Daoy (cell line): ENCODE measurements at places on chromosomes 6 and 20. TPM values are rescaled to one million over a fixed set of nuclear protein-coding genes. Genes with fewer than 3 reads are reported as not detected.

DNA sequence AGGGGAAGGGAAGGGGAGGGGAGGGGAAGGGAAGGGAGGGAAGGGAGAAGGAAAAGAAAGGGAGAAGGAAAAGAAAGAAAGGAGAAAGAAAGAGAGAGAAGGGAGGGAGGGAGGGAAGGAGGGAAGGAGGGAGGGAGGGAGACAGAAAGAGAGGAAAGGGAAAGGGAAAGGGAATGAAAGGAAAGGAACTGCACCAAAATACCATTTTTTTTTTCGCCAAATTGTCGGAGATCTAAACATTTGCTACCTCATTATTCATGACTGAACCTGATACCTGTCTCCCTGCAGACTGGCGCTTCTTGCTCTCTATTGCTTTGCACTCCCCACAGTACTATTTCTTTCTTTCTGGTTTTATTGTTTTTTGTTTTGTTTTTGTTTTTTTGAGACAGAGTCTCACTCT is 117.3 kb upstream of the LGSN start:
- DNase-seq = no peak

GRCh38 chr6:84095156-84095555 is 61.6 kb downstream of the MRAP2 start:
- DNase-seq = no peak

- no peak for DNase-seq
These were observed 26.4 kb upstream of the BMP5 start for GRCh38 chr6:55901765-55902270.

DNA sequence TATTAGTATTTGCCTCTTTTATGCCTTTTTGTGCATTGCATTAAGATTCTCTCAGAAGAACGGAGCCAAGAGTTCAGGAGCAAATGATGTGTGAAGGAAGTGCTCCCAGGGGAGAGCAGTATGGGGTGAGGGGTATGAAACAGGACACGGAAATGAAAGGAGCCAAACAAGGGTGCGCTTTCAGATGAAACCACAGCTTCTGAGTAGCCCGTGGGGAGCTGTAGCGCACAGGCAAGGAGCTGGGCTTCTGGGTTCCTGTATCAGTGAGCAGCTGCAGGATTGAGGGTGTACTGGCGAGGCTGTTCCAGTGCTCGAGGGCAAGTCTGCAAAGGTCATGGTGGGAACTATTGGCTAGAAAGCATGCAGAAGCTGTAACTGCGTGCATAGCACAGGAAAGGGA is 25.4 kb downstream of the ANKEF1 start:
- peak; percentile 37 for DNase-seq

DNA sequence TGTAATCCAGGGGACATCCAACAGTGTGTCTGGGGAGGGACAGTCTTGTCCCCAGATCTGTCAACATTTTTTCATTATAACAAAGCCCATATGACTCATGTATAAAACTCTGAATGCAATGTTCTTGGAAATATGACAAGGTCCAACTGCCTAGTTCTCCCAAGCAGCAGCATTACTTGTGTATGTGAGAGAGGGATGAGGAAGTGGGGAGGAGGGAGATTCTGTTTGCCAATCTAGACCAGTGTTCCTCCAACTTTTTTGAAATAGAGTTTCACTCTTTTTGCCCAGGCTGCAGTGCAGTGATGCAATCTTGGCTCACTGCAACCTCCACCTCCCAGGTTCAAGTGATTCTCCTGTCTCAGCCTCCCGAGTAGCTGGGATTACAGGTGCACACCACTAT is 394.8 kb downstream of the DHX35 start:
- no peak for DNase-seq

DNA sequence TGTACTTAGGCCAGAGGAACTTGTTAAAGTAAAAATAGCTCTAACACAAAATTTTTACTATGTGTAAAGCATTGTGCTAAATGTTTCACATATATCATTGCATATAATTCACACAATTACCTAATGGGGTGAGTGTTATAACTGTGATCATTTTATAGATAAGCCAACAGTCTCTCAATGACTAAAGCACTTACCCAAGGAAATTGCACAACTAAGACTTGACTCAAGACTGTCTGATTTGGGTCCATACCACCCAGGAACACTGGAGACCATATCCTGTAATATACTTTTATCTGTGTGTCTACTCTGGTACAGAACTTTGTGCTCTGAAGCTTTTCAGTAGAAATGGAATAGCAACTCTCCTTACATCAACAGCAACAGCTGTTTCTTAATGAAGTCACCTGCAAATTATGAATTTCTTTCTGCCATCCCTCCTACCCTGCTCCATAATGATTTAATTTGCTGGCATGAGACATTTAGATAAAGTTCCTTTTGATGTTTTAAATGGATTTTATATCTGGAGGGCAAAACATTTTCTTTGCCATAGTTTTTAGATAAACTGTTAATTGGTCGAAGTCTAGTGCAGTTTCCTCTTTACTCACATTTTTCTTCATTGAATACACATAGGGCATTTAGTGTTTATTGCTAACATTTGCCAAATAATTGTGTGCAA is 47.5 kb downstream of the TSPYL4 start:
- no peak for DNase-seq

GRCh38 chr6:41209547-41210320 is 8.8 kb upstream of the TREML2 start:
- DNase-seq = no peak

- no peak for DNase-seq
These were observed 933 bp upstream of the ADGRB3 start for GRCh38 chr6:68633972-68634725.

DNA sequence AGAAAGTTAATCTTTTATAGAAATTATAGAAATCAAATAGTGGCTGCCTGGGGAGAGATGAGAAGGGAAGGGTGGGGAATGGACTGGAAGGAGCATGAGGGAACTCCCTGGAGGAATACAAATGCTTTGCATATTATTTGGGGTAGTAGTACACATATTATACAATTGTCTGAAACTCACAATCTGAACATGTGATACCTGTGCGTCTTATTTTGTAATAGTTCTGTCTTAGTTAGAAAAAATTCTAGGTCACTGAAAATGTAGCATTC is 30.7 kb upstream of the SPTLC3 start:
- no peak for DNase-seq

GRCh38 chr6:14110001-14110818 is 7.4 kb upstream of the CD83 start:
- DNase-seq = no peak

GRCh38 chr20:19860737-19861136 is 102.7 kb downstream of the RIN2 start:
- DNase-seq = no peak

GRCh38 chr6:151284012-151284411 is 44.2 kb downstream of the AKAP12 start:
- DNase-seq = no peak

DNA sequence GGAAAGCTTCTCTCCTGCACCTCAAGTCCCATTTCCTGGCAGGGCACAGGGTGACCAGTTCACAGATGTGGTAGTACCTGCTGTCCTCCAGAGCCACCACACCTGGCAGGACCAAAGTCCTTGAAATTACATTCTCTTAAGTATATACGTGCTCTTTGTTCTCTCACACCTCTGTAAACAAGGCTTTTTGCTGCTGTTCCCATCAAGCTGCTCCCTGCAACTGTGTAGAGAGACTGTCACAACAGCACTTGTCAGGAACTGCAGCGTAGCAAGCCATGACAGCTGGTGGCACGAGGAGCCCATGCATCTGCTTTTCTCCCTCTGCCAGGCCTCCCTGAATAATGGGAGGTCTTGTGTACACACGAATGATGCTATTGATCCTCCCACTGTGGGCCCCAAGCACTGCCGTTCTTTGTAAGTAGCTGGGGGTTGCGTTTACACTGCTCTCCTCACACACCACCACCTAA is 431.8 kb downstream of the CD83 start:
- no peak for DNase-seq

DNA sequence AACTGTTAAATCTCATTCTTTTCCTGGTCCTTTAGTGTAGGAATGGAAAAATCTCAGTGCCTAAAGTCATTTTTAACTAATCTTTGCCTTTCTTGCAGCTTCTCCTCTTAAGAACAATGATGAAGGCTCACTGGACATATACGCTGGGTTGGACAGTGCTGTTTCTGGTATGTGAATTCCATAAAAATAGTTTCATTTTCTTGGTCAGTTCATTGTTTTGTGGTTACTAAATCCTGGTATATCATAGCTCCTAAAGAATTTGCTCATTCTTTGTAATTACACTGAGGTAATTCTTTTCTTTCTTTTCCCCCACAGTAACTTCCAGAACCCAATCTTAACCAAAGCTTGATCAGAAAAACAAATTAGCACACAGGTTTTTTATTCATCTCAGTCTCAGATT is 23.4 kb downstream of the CASP8AP2 start:
- DNase-seq = no peak

- DNase-seq = no peak
These were observed 55.8 kb downstream of the SNAI1 start for GRCh38 chr20:50038574-50038991.

DNA sequence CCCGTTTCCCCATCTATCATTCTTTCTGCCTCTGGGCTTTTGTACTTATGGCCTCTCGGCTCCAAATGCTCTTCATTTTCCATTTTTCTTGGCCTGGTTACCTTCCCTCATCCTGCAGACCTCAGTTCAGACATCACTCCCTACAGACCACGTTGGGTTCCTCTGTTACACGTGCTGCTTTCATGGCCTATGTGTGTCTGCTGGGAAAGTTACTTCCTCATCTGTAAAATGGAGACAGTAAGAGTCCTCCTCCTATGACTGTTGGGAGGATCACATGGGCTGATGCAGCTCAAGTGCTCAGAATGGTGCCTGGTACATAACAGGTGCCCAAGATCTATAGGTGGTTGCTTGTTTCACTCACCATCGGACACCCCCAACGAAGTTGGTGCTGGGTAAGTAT is 13.5 kb downstream of the KCNK17 start:
- DNase-seq = no peak

DNA sequence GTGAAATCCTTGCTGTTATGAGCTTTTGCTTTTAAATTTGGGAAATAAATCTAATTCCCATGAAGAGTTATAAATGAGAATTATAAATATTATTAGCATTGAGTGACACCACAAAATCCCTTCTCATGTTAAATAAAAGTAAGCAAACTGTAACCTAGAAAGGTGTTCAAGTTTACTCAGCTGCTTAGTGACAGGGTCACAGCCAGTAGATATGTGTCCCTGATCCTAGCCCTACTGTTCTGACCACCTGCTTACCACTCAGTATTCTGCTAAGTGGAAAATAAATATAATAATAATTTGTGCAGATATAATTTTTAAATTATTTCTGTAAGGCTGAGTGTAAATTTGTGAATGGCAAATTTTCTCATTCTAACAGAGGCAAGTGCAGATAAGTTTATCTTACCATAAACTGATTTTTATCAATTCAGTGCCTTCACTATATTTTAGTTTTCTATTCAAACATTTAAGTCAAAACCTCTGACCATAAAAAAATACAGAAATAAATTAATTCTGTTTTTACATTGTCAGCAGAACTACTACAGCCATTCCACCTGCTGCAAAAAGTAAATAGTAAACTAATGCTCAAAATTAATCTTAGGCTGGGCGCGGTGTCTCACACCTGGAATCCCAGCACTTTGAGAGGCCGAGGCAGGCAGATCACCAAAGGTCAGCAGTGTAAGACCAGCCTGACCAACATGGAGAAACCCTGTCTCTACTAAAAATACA is 118.2 kb downstream of the TENT5A start:
- no peak for DNase-seq

Gene TUBB2A
- total RNA-seq = 145 and 146 TPM in 2 replicates

Gene APCDD1L
- 2.8 and 3.2 TPM in 2 replicates for total RNA-seq

Gene ENPP5
- total RNA-seq = 1.3 and 2.5 TPM in 2 replicates

Gene SGK1
- 40.9 and 41.1 TPM in 2 replicates for total RNA-seq
